ENCODE measurements at places on chromosomes 2 and 18.

DNA sequence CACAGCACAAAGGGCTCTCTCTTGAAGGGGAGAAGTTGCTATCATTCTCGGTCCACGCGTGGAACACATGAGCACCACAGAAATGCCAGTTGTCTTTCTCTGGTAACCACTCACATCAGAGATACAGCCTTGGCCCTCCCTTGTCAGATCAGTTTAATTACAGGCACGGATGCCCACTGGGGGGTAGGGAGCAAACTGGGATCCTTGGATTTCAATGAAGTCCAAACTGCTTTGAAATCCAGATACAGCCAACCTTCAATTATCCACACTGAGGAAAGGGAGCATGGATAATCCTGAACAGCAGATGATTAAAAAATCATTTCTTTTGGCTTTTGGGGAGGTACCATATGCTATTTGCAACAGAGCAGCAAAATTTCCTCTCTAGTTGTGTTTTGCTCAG is 63.7 kb upstream of the DAPL1 start:
- DNase-seq, result no peak

DNA sequence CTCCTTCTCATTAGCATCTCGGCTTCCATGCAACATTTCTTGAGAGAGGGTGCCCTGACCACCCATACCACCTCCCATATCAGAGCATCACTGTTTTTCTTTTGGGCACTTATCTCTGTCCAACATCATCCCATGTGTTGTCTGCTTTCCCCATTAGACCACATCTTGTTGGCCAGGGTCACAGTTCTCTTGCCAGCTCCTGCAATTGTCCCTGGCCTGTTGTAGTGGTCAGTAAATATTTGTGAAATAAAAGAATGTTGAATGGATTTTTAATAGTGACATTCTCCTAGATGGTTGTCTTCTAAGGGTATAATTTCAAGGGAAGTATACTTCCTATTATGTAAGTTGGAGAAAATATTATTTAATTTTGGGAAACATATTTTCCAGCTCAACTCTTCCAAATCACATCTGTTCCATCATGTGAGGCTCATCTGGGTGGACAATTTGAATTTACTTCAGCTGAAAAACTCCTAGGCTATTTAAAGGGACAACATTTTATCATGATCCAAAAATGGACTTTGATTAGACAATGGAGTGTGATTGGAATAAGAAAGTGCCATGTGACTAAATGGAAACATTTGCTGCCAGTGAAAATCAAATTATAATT is 83.0 kb downstream of the MOGAT1 start:
- DNase-seq, result no peak

GRCh38 chr2:239349453-239350135 is 51.2 kb downstream of the HDAC4 start:
- DNase-seq, result no peak

GRCh38 chr18:22609642-22610041 is 191.9 kb upstream of the CTAGE1 start:
- no peak for DNase-seq

Measured in activated CD4-positive, alpha-beta T cell treated with anti-CD3 and anti-CD28 coated beads for 36 hours (primary cell).